ENCODE measurements at places on chromosomes 2 and 18. TPM values are rescaled to one million over a fixed set of nuclear protein-coding genes. Genes with fewer than 3 reads are reported as not detected.

Gene COBLL1
- total RNA-seq: 37.1 TPM

Gene PLEKHM3
- 5.4 TPM for total RNA-seq

Gene SPP2
- not detected for total RNA-seq

Gene DUSP19
- total RNA-seq: 1.0 TPM

Gene SLC4A5
- 0.12 TPM for total RNA-seq

Gene CHRND
- total RNA-seq: not detected

Gene COL4A3
- 0.49 TPM for total RNA-seq

Gene MAP3K19
- total RNA-seq: not detected

Gene ERMN
- not detected for total RNA-seq

Gene RTP5
- total RNA-seq: not detected

Gene EML6
- total RNA-seq: 1.7 TPM

Gene PNO1
- total RNA-seq: 35.0 TPM

Gene PREB
- total RNA-seq: 68.5 TPM

Gene DCC
- not detected for total RNA-seq

Gene FHOD3
- 5.3 TPM for total RNA-seq

Gene SEMA4F
- 5.2 TPM for total RNA-seq

Gene AKAIN1
- total RNA-seq: not detected

Gene AQP12A
- total RNA-seq: not detected

Gene SLC8A1
- 1.7 TPM for total RNA-seq

Gene SERPINB13
- not detected for total RNA-seq

Gene PTPRM
- 82.8 TPM for total RNA-seq

Gene PSD4
- total RNA-seq: 13.2 TPM

Gene KCNIP3
- 15.6 TPM for total RNA-seq

Gene NEB
- 1.2 TPM for total RNA-seq

Gene SKOR2
- total RNA-seq: not detected

Gene EFHD1
- total RNA-seq: not detected

Gene ZNF532
- 67.6 TPM for total RNA-seq

Gene TMEM17
- total RNA-seq: 2.6 TPM

Gene SLC40A1
- not detected for total RNA-seq

Gene FTCDNL1
- 2.5 TPM for total RNA-seq

Gene ADAM23
- total RNA-seq: not detected

Gene POMC
- total RNA-seq: not detected

Gene DBI
- total RNA-seq: 104 TPM

Gene PSMA8
- total RNA-seq: not detected

Gene CYP26B1
- 16.9 TPM for total RNA-seq

Gene CDH7
- total RNA-seq: not detected

Gene RAD51AP2
- total RNA-seq: 0.14 TPM

Gene TMEM247
- total RNA-seq: not detected

Gene LYPD6
- 3.2 TPM for total RNA-seq

Gene HOXD12
- not detected for total RNA-seq
